Foreskin fibroblast (primary cell): ENCODE measurements at places on chromosomes 2 and 18.

GRCh38 chr2:196597531-196597930 is 42.0 kb upstream of the CCDC150 start:
- DNase-seq = peak; percentile 16

- DNase-seq = peak; percentile 41
These were observed 507.6 kb upstream of the TNP1 start for GRCh38 chr2:217367464-217367863.

DNA sequence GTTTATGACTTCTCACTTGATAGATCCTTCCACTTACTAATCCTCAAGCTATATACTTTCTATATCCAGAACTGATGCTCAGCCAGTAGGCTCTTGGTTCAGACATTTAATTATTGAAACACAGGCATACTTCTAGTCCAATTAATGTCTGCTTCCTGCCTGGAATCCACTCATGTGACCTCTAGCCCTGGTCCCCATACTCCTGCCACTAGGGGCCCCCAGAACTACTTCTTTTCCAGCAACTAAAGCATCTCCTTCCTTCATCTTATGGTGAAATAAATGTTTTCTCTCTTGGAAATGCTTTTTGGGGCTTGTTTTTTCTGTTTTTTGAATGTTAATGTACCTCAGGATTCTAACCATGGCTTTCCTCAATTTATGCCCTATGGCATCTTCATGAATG is 527.6 kb downstream of the SATB2 start:
- no peak for DNase-seq

DNA sequence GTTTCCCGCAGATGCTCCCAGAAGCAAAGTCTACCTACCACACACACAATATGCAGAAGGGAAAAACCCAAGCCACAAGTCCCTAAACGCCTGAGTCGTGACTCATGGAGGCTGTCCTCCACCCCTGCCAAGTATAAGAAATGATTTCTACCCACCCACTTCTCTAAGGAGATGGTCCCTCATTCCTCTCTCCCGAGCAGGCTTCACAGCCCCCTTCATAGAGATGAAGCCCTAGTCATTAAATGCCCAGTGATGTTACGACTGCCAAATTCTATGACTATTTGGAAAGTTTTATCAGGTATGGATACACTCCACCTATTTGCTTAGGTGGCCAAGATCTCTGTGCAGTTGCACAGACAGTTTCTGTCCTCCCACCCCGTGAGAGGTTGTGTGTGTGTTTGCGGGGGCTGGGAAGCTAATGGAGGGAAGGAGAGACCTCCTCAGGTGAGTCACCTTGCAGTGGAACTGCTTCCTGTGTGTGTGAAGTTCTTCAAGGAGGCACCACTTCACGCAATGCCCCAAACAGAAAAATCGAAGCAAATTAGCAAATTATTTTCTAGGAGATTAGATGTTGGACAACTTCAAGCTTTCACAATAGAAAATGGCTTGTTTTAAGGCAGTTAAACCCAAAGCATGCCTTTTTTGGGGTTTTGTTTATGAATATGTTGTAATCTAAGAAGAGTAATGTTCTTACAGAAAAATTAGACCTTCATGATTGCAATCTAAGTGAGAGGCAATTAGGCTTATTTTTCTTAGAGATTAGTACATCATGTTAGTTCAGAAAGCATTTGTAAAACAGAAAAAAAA is 175.2 kb downstream of the TGIF1 start:
- peak; percentile 89 for DNase-seq

GRCh38 chr2:218026244-218026643 is 23.4 kb upstream of the TNS1 start:
- no peak for DNase-seq

GRCh38 chr2:162002623-162003235 is 71.3 kb downstream of the DPP4 start:
- DNase-seq = no peak

DNA sequence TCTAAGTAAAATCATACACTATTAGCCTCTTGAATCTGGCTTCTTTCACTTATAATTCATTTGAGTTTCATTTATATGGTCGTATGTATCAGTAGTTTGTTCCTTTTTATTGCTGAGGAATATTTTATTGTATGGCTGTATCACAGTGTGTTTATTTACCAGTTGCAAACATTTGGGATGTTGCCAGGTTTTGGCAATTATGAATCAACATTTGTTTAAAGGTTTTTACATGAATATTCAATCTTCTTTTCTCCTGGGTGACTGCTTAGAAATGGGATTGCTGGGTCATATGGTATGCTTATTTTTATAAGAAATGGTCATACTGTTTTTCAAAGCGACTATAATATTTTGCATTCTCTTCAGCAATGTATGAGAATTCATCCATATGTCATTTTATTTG is 107.9 kb downstream of the PMAIP1 start:
- DNase-seq = no peak

DNA sequence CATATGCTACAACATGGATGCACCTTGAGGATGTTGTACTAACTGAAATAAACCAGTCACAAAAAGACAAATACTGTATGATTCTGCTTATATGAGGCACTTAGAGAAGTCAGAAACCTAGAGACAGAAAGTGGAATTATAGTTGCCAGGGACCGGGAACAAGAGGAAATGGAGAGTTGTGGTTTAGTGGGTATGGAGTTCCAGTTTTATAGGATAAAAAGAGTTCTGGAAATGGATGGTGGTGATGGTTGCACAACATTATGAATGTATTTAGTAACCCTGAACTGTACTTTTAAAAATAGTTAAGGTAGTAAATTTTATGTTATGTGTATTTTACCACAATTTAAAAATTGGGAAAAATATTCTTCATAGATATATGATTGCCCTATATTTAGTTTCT is 97.7 kb downstream of the DPP4 start:
- DNase-seq = no peak

DNA sequence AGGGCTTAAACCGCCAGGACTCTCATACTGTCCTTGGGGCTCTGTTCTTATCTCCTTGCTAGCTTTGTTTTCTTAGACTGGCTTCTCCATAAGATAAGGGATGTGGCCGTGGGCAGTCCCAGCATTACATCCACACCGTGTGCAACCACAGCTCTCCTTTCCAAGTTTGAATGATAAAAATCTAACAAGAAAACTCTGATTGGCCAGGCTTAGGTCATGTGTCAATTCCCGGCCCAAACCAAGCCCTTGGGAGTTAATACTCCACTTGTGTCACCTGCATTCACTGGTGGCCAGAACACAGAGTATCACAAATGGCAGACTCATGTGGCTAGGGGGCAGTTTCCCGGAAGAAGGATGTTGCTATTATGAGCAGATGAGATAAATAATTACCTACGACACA is 43.2 kb upstream of the KDM3A start:
- no peak for DNase-seq

GRCh38 chr2:68764806-68765311 is 30.2 kb downstream of the ARHGAP25 start:
- DNase-seq = no peak

GRCh38 chr2:28269019-28269784 is 123.5 kb upstream of the FOSL2 start:
- DNase-seq = peak; percentile 37

- DNase-seq = no peak
These were observed 138.3 kb upstream of the STK17B start for GRCh38 chr2:196309691-196310090.

GRCh38 chr2:52396836-52397235 is 1364.9 kb upstream of the NRXN1 start:
- no peak for DNase-seq

- DNase-seq = no peak
These were observed 1.6 kb upstream of the MAP2 start for GRCh38 chr2:209422191-209422754.

DNA sequence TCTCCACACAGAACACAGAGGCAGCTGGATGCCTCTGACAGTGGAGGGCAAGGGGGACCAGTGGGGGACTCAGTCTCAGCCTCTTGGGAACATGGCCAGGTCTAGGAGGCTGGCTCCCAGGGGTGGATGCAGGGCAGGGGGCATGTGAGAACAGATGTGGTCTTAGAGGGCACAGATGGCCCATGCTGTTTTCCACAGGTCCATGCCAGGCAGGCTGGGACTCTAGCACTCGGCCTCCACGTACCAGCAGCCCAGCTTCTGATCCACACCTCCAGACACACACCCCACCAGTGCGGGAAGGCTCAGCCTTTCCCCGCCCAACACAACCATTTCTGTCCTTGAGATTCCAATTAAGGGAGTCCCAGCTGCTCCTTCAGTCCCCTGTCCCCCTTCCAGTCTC is 42.4 kb downstream of the TNS1 start:
- DNase-seq = no peak

- no peak for DNase-seq
These were observed 8.4 kb upstream of the MEIS1 start for GRCh38 chr2:66426244-66427111.

GRCh38 chr18:58413667-58414628 is 214.9 kb downstream of the ALPK2 start:
- no peak for DNase-seq
